Amygdala (tissue), 56 donors: ENCODE measurements at places on chromosomes 1 and 21.

DNA sequence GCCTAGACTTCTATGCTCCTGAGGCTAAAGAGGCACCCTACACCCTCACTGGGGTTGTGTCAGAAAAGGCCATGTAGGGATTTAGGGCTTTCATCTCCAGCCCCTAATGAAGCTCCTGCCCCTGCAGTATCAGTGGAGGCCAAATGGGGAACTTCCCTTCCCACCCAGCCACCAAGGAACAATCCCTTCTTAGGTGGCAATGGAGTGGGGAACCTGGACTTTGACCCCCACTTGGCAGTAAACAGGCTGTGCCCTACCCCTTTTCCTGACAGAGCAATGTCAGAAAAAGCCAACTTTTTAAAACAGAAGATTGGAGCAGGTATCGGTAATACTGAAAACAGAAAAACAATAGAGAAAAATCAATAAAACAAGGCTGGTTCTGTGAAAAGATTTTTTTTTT, 35.5 kb upstream of the SLC19A2 start:
- DNase-seq = no peak

DNA sequence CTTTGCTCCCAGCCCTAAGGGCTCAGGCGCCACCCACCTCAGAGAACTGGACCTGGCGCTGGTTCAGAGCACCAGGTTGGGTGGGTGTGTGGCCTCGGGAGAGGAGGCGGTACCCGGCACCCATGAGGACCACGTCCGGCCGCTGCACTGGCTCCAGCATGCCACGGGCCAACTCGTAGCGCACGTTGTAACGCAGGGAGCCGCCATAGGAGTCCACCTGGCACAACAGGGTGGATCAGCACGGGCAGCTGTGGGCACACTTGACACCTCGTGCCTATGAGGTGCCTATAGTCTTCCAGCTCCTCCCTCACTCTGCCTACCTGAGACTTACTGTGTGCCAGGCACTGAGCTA, 56.5 kb downstream of the HSPG2 start:
- DNase-seq = no peak

DNA sequence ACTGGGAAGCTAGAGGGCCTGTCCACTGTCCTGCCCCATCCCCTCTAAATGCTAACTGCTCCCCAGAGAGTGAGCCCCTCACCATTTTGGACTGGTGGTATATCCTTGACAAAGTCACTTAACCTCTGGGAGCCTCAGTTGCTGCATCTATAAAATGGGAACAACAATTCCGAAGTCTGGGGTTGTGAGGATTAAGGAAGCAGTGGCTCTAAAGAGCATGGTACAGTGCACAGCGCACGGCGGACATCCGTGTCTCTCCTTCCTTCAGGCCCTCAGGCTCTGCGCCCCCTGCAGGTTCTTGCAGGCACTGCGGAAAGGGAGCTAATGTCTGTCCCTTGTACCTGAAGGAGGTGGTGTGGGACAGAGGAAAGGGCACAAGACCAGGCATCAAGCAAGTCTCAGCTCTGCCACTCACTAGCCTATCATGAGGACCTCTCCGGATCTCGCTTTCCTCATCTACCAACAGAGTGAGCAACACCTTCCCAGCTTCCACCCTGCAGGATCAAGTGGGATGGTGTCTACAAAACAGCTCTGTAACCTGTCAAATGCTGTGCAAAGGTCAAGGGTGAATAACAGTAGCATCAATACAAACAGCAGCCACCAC, 20.1 kb downstream of the ECE1 start:
- no peak for DNase-seq

DNA sequence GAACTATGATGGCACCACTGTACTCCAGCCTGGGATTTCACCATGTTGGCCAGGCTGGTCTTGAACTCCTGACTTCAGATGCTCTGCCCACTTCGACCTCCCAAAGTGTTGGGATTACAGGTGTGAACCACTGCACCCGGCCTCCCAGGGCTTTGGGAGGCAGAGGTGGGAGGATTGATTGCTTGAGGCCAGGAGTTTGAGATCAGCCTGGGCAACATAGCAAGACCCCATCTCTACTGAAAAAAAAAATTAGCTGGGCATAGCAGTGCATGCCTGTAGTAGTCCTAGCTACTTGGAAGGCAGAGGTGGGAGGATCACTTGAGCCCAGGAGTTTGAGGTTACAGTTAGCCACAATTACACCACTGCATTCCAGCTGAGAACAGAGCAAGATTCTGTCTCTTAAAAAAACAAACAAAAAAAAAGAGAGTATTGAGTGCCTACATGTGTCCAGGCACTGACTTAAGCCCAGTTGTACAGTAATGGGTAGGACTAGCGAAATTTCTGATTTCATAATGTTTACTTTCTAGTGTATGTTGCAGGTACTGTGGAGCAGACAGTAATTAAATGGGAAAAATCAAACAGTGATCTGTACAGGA, 4.2 kb downstream of the MANEAL start:
- DNase-seq = no peak

GRCh38 chr21:25790878-25791204, 56.1 kb downstream of the GABPA start:
- DNase-seq = no peak

DNA sequence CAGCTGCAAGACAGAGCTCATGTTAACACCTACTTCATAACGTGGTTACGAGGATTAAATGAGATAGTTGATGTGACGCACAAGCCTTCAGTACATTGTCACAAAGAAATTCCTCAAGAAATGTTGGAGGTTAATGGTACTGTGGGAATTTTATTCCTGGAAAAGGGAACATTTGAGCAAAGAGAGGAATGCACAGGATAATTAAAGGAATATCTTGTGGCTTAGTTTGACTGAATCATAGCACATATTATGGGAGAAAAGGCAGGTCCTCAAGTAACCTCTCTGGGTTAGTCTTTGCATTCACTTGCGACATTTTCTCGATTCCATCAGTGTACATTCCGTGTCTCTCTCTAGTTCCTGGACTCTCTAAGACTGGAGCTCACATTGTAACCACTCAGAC, 300.2 kb upstream of the DUSP10 start:
- DNase-seq = no peak

DNA sequence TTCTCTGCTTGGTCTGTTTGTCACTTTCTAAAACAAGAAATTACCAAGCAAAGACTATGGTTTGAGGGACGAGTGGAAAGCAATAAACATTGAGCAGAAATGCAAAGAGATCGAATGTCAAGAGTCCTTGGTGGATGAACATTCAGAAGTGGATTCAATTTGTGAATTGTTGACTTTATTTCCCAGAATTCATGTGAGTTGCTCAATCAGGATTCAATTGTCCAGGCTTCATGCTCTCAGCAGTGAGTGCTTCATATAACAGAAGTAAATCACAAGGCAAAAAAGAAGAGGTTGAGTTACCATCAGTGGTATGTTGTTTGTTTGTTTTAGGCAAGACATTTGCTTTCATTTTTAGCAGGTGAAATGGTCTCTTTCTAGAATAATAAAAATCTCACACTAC, 31.9 kb downstream of the NGF start:
- no peak for DNase-seq

- no peak for DNase-seq
Observed at GRCh38 chr1:94186946-94187345, 50.4 kb downstream of the ARHGAP29 start.

DNA sequence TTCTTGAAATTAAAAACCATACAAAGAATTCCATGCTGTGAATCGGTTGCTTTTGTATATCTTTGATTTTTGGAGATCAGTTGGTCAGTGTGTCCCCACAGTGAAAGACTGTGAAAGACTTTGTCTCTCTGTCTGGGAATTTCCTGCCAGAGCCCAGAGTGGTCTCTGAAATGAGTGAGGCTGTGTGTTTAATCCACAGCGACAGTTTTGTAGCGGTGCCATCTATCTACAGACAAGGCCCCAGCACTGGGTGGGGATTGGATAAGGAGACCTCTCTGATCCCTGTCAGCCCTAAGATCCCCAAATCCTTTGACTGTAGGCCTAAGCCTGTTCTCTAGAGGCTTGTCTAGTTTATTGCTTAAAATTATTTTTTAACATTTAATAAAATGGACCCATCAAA, 10.3 kb downstream of the GPR25 start:
- DNase-seq = no peak

GRCh38 chr1:17419626-17420328, 19.7 kb downstream of the RCC2 start:
- DNase-seq = peak; percentile 21

GRCh38 chr1:244603498-244603897, 49.4 kb upstream of the DESI2 start:
- DNase-seq = no peak

DNA sequence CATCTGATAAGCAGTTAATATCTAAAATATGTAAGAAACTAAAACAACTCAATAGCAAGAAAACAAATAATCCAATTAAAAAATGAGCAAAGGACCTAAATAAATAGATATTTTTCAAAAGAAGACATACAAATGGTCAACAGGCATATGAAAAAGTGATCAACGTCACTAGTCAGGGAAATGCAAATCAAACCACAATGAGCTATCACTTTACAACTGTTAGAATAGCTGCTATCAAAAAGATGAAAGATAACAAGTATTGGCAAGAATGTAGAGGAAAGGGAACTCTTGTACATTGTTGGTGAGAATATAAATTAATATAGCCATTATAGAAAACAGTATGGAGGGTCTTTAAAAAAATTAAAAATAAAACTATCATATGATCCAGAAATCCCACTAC, 40.7 kb upstream of the NEK7 start:
- no peak for DNase-seq

GRCh38 chr1:21894034-21894881, 42.9 kb downstream of the HSPG2 start:
- DNase-seq = no peak

DNA sequence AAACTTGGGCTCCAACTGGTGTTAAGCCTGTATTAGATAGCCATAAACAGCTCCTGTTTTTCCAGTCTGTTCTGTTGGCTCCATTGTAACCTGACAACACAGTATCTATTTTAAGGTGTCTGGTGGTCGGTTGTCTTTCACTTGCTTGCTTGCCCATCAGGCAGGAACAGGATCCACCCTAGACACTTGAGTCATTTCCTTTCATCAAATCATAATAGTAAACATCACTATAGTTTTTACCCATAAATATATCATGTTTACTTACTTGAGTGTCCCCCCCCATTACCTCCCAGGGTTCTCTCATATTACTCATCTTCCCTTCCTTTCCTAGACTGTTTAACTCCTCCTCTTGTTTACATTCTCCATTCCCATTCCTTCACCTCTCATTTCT, 2.9 kb downstream of the DDI2 start:
- DNase-seq = no peak

DNA sequence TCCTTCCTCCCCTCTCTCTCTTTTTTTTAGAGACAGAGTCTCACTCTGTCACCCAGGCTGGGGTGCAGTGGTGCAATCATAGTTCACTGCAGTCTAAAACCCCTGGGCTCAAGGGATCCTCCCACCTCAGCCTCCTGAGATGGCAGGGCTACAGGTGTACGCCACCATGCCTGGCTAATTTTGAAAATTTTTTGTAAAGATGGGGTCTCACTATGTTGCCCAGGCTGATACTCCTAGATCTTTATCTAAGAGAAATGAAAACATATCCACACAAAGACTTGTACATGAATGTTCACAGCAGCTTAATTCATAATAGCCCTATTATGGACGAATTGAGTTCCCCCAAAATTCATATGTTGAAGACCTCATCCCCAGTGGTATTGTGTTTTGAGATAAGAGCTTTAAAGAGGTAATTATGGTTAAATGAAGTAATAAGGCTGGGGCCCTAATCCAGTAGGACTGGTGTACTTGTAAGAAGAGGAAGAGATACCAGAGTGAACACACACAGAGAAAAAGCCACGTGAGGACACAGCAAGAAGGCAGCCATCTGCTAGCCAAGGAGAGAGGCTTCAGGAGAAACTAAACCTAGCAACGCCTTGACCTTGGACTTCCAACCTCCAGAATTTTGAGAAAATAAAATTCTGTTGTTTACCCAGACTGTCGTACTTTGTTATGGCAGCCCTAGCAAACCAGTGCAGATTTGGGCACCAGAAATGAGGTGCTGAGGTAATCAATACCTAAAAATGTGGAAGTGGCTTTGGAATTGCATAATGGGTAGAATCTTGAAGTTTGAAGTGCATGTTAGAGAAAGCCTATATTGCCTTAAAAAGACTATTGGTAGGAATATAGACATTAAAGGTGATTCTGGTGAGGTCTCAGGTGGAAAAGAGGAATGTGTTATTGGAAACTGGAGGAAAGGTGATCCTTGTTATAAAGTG, 13.2 kb downstream of the IFNLR1 start:
- no peak for DNase-seq

- no peak for DNase-seq
Observed at GRCh38 chr1:111647736-111648135, 28.1 kb downstream of the RAP1A start.

- DNase-seq = no peak
Observed at GRCh38 chr1:56098946-56099345, 480.4 kb downstream of the PLPP3 start.

- no peak for DNase-seq
Observed at GRCh38 chr1:24704411-24705259, 40.6 kb upstream of the CLIC4 start.

DNA sequence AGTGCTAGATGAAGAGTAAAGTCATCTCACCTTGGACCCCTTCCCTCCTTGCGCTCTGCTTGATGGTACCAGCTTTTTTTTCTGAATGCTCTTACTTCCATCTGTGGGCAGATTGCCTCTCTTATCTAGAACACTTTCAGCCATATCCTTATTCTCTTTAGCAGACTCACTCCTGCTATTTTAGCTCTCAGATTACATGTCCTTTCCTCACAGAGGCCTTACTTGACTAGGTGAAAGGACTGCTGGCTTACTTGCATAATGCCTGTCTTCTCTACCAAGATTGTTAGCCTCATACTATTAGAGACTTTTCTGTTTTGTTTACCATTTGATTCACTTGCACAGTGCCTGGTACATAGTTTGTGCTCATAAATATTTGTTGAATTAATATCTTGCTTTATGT, 9.3 kb downstream of the IFI44 start:
- DNase-seq = no peak

GRCh38 chr1:192795916-192796618, 12.8 kb upstream of the RGS2 start:
- DNase-seq = no peak

DNA sequence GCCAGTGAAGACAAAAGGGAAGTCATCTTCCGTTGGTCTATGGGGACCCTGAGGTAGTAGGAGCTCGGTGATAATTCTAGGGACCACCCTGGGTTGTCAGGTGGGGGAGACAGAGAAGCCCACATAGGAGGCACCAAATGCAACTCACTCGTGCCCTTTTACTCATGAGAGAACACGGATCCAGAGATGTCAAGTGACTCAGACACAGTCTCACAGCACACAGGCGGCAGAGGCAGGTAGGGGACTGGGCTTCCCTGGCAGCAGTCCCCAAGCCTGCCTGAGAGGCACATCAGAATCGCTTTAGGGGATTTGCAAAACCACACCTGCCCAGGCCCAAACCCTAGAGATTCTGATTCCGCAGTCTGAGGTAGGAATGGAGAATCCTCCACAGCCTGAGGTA, 31.3 kb upstream of the RUNX3 start:
- no peak for DNase-seq

- no peak for DNase-seq
Observed at GRCh38 chr1:214321705-214322453, 40.9 kb downstream of the SMYD2 start.
